Skeletal muscle tissue (tissue), 5 donors: ENCODE measurements at places on chromosomes 1 and 21. TPM values are rescaled to one million over a fixed set of nuclear protein-coding genes. Genes with fewer than 3 reads are reported as not detected.

RIPPLY3 gene
- not detected for total RNA-seq

ANXA9 gene
- not detected for total RNA-seq

TMPRSS3 gene
- total RNA-seq = not detected

GBP4 gene
- total RNA-seq = 3.7 TPM

CAPN9 gene
- under 0.01 TPM for total RNA-seq

AADACL3 gene
- total RNA-seq = not detected

AGO1 gene
- 5.7 TPM for total RNA-seq

S100A16 gene
- 36.0 TPM for total RNA-seq

TMEM125 gene
- 0.52 TPM for total RNA-seq
